NAMALWA (cell line): ENCODE measurements at places on chromosomes 2 and 18.

DNA sequence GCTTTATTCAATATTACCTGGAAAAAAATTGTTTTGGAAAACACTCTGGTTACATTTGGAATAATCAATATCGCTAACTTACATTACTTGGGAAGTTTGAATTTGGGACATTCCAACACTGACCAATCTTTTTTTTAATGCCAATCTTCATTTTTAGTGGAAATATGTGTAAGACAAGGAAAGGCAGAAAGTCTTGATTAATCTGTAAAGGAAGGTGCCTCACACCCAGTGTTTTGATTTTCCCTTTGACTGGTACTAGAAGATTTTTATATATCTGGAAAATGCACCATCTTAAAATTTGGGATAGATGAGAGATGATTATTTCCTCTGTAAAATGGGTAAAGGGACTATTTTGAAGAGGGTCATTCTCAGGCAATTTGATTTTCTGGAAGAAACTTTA, 879.2 kb upstream of the ZEB2 start:
- no peak for DNase-seq

GRCh38 chr2:38497670-38498037, 105.1 kb downstream of the HNRNPLL start:
- no peak for DNase-seq

DNA sequence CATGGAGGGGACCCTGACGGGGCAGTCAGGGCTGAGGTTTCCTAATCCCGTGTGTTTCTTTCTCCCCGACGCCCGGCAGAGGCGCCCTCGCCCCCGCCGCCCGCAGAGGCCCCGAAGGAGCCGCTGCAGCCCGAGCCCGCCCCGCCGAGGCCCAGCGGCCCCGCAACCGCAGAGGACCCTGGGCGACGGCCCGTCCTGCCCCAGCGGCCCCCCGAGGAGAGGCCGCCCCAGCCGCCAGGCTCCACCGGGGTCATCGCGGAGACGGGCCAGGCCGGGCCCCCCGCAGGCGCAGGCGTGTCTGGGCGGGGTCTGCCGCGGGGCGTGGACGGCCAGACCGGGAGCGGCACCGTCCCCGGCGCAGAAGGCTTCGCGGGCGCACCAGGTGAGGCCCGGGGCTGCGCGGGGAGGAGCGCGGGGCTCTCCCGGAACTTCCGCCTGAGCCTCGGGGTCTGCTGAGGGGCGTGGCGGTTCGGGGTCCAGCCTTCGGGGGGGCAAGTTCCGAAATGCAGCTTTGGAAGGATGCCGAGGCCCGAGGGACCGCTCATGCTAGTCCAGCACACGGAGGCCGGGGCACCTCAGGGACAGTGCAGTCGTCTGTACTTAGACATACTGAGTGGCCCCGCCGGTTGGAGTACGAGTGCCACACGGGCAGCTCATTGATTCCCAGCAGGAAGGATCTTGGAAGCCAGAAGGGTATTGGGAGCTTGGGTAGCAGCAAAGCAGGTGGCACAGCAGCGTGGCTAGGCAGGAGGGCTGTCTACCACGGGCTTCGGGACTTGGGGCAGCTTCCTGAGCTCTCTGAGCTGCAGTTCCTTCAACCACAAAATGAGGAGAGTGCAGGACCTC, 60.1 kb downstream of the EMILIN2 start:
- peak; percentile 23 for DNase-seq

GRCh38 chr2:116510117-116510671, 1304.3 kb upstream of the DDX18 start:
- DNase-seq, result peak; percentile 56

DNA sequence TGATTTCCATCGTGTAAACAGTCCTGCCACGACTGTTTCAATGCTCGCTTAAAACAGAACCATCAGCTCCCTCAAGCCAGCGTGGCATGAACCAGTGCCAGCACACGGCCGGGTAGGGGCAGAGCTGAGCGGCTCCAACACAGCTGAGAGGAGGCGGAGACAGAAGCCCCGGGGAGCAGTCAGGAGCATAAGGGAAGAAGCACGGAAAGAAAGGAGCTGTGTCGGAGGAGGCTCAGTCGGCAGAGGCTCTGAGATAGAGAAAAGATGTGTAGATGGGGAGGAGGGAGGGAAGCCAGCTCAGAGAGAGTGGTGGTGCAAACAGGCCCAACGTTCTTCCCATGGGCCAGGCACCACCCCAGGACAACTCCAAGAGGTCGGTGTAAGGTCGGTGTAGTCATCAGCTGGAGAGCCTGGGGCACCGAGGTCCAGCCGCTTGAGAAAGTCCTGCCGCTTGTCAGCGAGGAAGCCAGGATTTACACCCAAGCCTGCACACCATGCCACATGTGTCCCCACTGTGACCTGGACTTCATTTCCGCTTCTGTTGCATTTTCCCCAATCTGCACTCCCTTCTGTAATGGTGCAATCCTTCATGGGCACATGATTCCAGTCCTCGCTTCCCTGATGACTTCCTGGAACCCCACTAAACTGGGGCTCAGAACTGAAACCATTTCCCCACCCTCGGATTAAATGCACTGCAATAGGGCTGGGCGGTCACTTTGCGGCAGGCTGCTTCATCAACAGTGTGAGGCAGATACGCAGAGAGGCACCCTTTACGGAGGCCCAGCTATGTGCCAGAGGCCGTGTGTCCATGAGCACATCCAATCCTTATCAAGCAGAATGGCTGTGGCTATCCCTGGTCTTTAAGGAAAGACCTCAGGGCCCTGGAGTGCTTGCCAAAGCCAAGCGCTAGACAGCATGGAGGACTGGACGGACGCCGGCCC, 43.5 kb downstream of the CYP27C1 start:
- DNase-seq, result no peak

DNA sequence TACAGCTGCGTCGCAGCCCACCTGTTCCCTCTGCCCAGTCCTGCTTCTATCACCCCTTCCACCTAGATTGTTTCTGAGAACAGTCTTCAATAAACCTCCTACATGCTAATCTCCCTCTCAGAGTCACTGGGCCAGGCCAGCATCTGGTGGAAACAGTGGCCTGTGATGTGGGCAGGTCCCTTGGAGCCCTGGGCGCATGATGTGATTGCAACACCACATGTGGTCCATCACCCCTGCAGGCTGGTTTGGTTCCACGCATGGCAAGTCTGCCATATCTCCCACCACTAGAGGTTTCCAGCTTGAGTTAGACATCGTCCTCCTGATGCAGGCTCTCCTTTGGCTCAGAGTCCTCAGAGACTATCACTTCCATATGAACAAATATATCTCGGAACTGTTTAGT, 83.5 kb downstream of the PRKCE start:
- DNase-seq, result peak; percentile 28

DNA sequence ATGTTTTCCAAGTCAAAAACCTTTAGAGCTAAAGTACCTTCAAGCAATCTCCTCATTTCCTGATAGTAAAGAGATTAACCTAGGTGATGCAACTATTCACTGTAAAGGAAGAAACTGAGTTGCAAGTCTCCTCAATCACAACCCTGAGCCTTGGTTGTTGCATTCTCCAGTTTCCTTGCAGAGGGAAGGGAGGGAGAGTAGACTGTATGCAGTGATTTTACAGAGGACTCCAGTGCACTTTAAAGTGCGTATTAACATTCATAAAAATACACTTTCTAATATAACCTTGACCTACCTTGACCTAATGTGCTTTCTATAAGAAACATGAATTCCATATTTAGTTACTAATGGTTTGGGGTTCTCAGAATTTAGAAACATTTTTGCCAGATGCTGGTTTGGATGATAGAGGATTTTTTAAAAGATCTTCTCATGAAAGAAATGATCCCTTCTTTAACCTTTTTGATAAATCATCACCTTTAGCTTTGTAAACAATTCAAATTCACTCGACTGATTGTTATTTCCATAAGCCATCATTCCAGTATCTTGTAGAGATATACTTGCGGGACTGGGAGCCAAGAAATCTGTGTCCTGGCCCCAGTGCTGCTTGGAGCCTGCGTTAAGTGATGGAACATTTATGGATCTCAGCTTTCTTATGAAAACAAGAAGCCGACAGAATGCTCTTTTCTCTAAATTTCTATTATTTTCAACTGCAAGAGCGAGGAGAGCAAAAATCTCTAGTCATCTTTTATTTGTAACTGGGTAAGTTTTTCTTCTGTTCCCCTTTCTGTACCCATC, 228.3 kb downstream of the ZNF521 start:
- DNase-seq, result no peak

DNA sequence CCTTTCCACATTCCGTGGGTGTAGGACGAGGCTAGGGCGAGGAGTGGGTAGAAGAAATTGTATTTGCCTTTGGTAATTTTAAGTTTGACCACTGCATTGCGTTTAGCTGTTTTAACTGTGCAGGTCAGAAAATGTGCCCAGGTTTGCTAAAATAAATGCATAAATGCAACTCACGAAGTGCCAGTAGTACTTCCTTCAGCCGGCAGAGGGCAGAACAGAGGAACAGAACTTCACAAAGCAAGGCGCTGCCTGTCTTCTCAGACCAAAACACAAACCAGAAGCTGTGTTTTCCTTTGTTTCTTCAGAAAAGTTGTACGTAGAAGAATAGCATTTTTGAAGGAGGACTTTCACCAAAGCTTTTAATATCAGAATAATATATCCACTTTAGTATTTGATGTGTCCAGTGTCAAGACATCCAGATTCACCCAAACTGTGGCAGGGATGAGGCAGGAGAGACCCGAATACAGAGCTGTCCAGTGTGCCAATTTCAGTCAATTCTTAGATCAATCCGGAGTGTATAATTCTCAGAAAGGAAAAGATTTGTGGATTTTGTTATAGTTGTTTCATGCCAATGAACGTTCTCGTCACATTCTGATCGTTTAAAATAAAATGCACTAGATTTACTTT, 348.6 kb downstream of the DLGAP1 start:
- DNase-seq, result peak; percentile 76

DNA sequence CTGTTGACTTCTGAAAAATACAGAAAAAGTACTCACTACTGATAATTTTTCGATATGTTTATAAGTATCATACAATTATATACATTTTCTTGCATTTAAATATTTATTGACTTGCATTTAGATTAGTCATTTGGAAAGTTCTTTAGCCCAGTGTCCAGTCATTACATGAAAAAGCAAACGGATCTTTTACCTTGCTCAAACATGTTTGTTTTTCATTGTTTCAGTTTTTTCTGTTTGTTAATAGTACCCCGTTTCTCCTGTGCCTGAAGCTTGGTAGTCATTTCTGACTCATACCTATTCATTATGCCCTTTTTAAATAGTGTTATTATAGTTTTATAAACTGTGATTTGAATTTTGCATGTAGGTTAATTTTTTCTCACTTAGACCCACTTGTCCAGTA, 28.1 kb downstream of the CEP192 start:
- DNase-seq, result no peak

DNA sequence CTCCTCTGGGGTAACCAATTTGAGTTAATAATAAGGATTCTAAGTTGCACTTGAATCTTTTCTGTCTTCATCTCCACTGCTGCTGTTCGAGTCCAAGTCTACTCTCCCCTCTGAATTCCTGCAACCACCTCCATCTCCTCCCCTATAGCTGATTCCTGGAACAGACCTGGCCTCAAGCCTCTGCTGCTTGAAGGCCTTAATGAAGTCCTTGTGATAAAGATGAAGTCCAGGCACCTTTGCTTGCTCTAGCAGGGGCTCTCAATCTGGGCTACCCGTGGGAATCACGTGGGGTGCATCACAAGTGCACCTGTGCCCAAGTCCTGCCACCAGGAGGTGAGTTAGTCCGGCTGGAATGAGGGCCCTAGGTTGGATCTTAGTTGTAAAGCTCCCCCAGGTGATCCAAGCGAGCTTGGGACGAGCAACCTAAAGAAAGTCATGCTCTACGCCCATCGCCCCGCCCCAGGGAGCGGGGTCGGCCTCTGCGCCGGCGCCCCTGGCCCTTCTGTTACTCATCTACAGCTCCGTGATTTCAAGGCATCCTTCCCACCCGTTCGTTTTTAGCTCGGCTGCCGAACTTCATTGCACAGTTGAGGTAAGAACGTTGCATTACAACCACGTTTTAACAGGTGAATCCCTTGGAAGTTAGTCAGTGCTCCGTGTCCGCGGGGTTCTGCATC, 905 bp upstream of the IAH1 start:
- peak; percentile 30 for DNase-seq

DNA sequence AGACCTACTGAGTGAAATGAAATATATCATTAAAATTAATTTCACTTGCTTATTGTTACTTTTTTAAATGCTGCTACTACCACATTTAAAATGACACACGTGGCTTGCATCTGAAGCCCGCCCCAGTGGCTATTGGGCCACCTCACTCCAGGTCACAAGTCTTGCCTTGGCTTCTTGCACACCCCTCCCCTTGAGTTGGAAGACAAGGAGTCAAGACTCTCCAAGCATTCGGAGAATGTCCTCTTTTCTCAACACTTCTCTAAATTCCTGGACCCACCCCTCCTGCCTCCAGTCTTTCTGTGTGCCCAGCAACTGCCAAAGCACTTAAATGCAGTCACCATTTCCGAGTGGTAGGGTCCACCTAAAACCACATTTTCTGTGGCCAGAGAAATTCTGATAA, 73.4 kb downstream of the ZBTB7C start:
- DNase-seq, result no peak

GRCh38 chr2:218024336-218024735, 21.5 kb upstream of the TNS1 start:
- no peak for DNase-seq

GRCh38 chr18:38933322-38933721, 1367.7 kb upstream of the CELF4 start:
- DNase-seq, result no peak

- no peak for DNase-seq
Observed at GRCh38 chr18:32095192-32095899, 3.7 kb downstream of the RNF138 start.

GRCh38 chr2:128720080-128721022, 401.7 kb upstream of the HS6ST1 start:
- DNase-seq, result peak; percentile 6

DNA sequence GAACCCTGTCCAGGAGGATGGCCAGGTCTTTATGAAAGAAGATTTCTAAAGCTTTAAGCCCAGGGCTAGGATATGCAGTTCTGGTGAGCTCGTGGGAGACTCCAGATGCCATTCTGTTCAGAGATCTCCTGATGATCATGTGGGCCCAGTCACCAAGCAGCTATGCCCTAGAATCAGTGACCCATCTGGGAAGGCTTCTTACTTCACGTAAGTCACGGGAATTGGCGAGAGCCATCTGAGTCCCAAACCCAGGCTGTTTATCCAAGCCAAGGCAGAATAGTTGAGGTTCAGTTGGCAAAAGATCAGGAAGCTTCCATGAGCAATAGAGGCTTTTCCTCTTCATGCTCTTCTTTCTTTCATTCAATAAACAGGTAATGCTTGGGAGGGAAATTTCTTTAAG, 23.9 kb downstream of the ANTXR1 start:
- no peak for DNase-seq

DNA sequence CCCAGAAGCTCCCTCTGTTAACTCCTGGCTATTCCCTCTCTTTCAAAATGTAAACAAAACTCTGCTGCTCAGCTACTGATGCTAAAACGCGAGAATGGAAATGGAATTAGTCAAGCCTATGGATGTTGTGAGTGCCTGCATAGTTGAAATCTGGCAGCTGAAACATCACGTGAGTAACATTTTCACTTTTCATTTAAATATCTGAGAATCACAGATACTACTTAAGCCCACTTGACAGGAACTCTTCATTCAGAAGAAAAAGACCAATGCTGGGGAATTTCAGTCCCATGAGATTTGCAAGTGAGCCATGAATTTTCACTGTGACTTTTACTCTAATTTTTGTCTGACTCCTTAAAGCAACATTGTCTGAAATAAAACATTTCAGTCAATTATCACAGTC, 215.3 kb upstream of the SESTD1 start:
- no peak for DNase-seq
